ENCODE measurements at places on chromosomes 12 and 14. TPM values are rescaled to one million over a fixed set of nuclear protein-coding genes. Genes with fewer than 3 reads are reported as not detected.

Gene PTPRQ
- total RNA-seq = not detected

Gene PDE3A
- 9.9 TPM for total RNA-seq

Gene NDUFA9
- 52.1 TPM for total RNA-seq

Gene SMOC1
- not detected for total RNA-seq

Gene EPYC
- not detected for total RNA-seq

Gene FAM222A
- 1.0 TPM for total RNA-seq

Gene WDR89
- total RNA-seq = 7.1 TPM

Gene CAPZA3
- total RNA-seq = not detected

Gene RNFT2
- total RNA-seq = 2.2 TPM

Gene CCDC60
- total RNA-seq = not detected

Gene CRIP1
- total RNA-seq = 2.0 TPM

Gene GRIN2B
- total RNA-seq = 0.10 TPM

Gene KCNK10
- total RNA-seq = not detected

Gene C3AR1
- total RNA-seq = 0.44 TPM

Gene INHBC
- not detected for total RNA-seq

Gene SLC17A8
- total RNA-seq = not detected
